ENCODE measurements at places on chromosomes 16 and 17.

GRCh38 chr16:55077266-55077665, 146.6 kb downstream of the IRX5 start:
- no peak for DNase-seq

- DNase-seq: no peak
Measured at GRCh38 chr16:89651584-89651983, 5.9 kb downstream of the CHMP1A start.

- no peak for DNase-seq
Measured at GRCh38 chr17:38809828-38810227, 10.5 kb upstream of the PIP4K2B start.

GRCh38 chr17:48026502-48027321, 10.9 kb downstream of the COPZ2 start:
- peak; percentile 84 for DNase-seq

- no peak for DNase-seq
Measured at GRCh38 chr16:67394155-67395104, 1.1 kb upstream of the TPPP3 start.

DNA sequence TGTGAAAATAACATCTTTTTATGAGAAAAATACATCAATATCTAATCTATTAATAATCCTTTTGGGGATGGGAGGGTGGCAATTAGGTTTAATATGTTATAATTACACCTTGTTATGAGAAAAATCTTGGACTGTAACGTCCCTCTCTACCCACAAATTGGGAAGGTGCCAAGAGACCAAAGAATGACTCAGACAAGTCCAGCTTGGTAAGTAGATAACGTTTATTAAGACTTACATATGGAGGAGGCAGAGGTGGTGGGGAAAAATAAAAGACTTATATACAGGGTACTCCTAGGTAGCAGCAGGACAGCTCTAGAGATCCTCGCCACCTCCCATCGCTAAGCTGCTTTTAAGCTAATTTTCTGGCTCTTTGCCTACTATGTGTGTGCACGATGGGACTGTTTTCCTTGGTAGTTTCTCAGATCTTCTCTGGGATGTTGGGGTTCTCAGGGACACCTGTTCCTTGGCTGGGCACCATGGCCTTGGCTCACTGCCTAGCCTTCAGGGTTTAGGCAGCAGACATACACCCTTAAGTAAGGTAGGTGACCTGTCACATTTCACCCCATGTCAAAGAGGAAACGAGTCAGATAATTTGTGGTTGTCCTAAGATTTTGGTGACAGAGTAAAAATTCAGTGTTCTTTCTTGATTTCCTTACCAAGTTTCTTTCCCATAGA, 31.5 kb downstream of the RBL2 start:
- peak; percentile 62 for DNase-seq

DNA sequence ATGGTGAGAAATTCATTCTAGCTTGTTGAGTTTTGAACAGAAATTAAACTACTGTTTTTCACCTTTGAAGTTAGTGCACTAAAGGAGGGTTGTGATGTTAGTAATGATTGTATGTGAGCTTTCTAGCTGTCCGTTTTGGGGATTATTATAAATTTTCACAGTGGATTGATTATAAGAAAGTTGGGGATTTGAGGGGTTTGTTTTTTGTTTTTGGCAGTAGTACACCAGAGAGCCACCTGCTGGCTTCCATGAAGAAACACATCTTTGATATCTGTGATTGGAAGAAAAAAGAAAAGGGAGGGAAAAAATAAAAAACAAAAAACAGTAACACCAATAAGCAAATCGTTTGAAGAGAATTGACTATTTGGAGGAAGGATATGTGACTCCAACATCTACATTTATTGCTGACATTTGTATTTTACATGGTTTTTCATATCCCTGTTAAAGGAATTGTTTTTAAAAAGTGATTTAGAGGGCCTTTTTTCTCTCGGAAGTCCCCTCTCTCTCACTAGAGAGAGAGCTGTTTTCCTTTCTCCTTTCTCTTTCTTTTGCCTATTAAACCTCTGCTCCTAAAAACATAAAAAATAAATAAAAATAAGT, 1469.5 kb upstream of the GOT2 start:
- peak; percentile 24 for DNase-seq

GRCh38 chr17:7313088-7313889, 1.9 kb downstream of the GPS2 start:
- DNase-seq: no peak

DNA sequence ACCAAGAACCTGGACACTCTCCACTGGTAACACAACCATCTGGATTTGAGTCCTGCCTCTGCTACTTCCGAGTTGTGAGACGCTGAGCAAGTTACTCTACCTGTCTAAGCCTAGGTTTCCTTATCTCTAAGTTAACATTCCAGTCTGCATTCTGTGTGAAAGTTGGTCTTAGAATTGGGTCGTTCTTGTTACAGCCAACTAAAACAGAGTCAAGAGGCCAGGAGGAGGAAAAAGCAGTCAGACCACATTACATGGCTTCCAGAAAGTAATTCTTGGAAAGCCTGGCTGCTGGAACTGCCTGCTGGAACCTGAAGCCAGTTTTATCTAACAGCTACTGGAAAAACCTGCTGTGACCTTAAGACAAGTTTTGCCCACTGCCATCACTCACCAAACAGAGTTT, 38.4 kb upstream of the XYLT1 start:
- DNase-seq: no peak

DNA sequence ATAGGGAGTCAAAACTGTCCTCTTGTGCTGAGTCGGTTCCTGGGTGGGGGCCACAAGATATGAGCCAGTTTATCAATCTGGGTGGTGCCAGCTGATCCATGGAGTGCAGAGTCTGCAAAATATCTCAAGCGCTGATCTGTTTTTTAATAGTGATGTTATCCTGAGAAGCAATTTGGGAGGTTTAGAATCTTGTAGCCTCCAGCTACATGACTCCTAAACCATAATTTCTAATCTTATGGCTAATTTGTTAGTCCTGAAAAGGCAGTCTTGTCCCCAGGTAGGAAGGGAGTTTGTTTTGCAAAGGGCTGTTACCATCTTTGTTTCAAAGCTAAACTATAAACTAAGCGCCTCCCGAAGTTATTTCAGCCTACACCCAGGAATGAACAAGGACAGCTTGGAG, 1.7 kb downstream of the TSPAN10 start:
- no peak for DNase-seq

DNA sequence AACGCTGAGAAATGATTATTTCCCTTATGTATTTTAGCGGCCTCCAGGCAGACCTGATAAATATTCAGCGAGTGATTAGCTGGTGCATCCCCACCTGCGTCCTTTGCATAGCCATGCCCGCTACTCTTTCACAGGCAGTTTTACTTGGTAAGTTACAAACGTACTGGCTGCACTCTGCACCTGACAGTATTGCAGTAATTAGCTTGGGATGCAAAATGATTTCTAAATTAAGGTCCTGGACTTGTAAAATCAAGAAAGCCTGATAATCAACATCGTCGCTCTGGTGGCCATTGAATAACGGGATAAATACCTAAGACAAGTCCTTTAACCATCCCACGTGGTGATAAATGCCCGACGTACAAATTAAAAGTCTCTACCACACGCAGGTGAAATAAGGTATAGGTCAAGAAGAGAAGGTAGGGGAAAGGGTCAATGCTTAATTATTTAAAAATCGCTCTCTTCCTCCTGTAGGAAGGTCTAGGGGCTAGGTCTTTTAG, 998 bp upstream of the PRKCA start:
- no peak for DNase-seq

GRCh38 chr16:79480929-79481328, 119.6 kb downstream of the MAF start:
- no peak for DNase-seq

DNA sequence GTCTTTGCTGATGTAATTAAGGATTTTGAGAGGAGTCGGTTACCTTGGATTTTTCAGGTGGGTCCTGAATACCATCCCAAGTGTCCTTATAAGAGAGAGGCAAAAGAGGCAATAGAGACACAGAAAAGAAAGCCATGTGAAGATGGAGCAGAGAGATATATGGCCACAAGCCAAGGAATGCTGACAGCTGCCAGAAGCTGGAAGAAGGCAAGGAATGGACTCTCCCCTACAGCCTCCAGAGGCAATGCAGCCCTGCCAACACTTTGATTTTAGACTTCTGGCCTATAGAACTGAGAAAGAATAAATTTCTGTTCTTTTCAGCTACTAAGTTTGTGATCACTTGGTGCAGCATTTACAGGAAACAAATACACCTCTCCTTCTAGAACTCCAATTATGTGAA, 8.2 kb upstream of the RNFT1 start:
- DNase-seq: peak; percentile 13

DNA sequence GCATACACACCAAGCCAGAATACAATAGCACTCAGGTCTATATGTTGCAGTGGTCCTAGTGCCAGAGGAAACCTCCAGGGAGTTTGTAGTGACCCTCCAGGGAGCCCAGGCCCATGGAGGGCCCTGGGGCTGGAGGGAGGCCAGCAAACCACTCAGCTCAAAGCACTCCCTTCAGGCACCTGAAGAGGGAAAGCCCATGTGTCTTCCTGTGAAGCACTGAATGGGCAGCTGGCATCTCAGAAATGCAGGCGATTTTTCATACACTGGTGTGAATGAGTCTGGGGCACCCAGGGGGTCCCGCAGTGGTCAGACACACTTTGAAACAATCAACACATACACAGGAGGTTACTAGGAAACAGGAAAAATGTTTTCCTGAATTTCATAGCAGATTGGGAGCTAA, 12.8 kb downstream of the TBC1D26 start:
- no peak for DNase-seq

DNA sequence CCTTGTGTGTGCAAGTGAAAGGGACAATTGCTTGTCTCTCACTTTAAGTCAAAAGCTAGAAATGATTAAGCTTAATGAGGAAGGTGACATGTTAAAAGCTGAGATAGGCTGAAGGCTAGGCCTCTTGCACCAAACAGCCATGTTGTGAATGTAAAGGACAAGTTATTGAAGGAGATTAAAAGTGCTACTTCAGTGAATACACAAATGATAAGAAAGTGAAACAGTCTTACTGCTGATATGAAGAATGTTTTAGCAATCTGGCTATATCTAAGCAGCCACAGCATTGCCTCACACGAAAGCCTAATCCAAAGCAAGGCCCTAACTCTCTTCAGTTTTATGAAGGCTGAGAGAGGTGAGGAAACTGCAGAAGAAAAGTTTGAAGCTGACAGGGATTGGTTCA, 71.0 kb downstream of the CDRT15 start:
- DNase-seq: no peak

GRCh38 chr17:56623383-56623782, 29.9 kb downstream of the NOG start:
- DNase-seq: no peak

DNA sequence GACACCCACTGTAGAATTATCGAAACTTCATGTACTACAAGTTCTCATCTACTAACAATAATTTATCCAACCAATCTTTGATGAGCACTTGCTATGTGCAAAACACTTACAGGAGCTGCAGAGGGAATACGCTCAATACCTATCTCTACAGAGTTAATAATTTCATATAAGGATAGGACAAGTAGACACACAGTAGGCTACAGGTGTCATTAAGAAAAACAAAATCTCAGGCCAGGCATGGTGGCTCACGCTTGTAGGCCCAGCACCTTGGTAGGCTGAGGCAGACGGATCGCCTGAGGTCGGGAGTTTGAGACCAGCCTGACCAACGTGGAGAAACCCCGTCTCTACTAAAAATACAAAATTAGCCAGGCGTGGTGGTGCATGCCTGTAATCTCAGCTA, 91.3 kb upstream of the PLEKHM1 start:
- no peak for DNase-seq

DNA sequence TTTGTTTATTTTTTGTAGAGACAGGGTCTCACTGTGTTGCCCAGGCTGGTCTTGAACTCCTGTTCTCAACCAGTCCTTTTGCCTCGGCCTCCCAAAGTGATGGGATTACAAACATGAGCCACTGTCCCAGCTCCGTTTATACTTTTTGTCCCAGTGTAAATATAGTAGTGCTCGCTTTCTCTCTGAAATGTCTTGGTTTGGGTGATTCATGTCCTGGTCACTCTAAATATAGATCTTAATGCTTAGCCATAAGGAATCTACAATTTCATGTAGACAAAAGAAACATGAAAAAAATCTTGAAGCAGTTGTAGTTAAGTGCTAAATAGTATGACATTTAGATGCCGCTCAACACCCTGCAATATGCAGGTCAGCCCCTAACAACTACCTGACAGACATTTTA, 126.9 kb downstream of the KATNIP start:
- peak; percentile 49 for DNase-seq

DNA sequence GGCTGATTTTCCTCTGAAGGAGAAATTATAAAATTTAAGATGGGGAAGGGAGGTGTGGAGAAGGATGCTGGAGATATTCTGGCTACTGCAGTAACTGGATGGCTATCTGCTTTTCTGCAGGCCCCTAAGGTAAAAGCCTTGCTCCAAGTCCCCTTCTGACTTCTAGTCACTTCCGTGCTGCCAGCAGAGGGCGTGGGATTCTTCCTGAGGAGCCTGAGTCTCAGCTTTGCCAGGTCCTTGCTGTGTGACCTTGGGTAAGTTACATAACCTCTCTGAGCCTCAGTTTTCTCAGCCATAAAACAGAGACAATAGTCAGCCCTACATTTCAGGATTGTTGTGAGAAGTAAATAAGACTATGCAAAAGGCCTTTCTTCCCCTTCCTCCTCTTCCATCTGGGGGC, 24.3 kb upstream of the TMEM220 start:
- no peak for DNase-seq

- no peak for DNase-seq
Measured at GRCh38 chr17:32933881-32934280, 5.9 kb downstream of the TMEM98 start.

- DNase-seq: no peak
Measured at GRCh38 chr17:61135782-61136181, 263.9 kb upstream of the TBX2 start.

DNA sequence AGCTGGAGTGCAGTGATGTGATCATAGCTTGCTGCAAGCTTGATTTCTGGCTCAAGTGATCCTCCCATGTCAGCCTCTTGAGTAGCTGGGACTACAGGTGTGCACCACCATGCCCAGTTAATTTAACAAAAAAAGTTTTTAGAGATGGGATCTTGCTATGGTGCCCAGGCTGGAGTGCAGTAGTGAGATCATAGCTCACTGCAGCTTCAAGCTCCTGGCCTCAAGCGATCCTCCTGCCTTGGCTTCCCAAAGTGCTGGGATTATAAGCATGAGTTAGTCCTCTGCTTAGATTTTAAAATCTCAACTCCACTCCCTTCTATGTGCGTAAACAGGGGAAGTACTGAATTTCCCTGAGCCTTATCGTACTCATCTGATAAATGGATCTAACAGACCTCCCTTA, 6.3 kb downstream of the RABEP2 start:
- DNase-seq: no peak

DNA sequence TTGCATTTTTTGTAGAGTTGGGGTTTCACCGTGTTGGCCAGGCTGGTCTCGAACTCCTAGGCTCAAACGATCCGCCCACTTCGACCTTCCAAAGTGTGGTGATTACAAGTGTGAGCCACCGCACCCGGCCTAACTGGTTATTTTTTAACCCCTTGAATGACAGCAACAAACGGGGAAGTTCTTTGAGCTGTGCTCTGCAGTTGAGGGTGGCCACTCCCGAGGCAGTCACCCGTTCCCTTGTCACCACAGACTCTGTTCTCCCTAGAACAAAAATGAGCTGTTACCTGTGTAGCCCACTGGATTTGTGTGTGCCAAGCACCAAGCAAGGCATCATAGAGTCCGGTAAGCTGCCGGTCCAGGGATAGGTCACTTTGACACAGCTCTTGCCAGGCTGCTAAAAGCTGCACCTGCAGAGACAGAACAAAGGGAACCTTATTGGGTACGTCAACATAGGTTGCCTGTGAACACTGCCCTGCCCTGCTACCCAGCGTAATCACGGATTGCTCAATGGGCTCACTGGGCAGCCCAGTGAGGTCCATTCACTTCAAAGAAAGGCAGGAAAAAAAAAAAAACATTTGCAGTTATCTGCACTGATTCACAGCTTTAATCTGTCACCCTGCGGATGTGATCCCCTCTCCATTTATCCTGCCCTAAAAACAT, 19.6 kb downstream of the COG7 start:
- DNase-seq: no peak

- peak; percentile 85 for DNase-seq
Measured at GRCh38 chr16:15811481-15812400, 45.1 kb downstream of the MYH11 start.

All from fibroblast of skin of right quadriceps (primary cell).